ENCODE measurements at places on chromosomes 3 and 15. TPM values are rescaled to one million over a fixed set of nuclear protein-coding genes. Genes with fewer than 3 reads are reported as not detected.

VILL gene
- 1.2 TPM for total RNA-seq

PRSS50 gene
- total RNA-seq = not detected

SPTBN5 gene
- total RNA-seq = 0.96 TPM

KBTBD8 gene
- 1.4 TPM for total RNA-seq

GOLGA6D gene
- total RNA-seq = 0.12 TPM

CFAP91 gene
- total RNA-seq = 0.96 TPM

SLC22A13 gene
- total RNA-seq = 0.47 TPM

Data from HCT116 (cell line).